ENCODE measurements at places on chromosomes 1 and 21.
A peak's percentile ranks its signal among the peaks of the same experiment; 100 is the strongest.

DNA sequence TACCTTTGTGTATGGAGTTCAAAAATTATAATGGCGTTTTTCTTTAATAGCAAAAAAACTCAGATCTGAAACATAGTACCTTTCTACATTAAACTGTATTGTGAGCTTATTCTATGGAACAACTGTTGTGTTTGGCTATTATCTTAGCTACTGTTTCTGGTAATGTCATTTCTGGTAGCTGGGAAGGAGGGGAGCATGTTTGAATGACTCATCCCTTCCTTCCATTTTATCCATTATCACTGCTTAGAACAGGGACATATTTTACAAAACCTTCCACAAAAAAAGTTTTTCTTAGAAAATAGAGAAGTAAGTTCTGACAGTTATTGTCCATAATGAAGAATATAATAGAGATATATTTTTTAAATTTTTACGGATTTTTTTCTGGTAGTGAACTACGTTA lies 128.3 kb downstream of the NRDC start:
- DNase-seq = no peak

GRCh38 chr1:201009962-201010645 lies 13.4 kb downstream of the KIF21B start:
- DNase-seq = no peak

- DNase-seq = no peak
These were observed 1279.6 kb downstream of the KCNT2 start for GRCh38 chr1:195328681-195329080.

DNA sequence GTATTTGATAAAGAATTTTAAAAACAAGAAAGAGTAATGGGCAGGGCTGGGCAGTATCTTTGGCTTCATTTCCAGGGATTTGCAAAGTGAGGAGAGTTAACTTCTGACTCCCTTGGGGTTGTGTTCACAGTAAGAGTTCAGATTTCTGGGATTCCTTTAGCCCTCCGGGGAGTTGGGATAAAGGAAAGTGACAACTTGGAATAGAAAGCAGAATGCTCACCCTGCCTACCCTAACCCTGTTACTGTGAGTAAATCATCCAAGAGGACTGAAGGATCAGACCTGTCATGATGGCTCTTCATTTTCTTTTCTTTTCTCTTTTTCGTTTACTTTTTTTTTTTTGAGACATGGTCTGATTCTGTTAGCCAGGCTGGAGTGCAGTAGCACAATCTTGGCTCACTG lies 76.1 kb downstream of the CACHD1 start:
- DNase-seq = no peak

GRCh38 chr1:15616373-15617172 lies 685 bp upstream of the DDI2 start:
- no peak for DNase-seq

DNA sequence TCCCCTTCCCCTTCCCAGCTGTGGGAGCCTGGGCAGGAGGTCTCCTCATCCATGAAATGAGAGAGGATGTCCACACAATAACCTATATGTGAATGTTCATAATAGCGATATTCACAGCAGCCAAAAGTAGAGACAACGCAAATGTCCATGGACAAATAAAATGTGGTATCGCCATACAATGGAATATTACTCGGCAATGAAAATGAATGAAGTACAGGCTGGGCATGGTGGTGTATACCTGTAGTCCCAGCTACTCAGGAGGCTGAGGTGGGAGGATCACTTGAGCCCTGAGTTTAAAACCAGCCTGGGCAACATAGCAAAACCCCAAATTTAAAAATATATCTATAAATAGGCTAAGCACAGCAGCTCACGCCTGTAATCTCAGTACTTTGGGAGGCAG lies 12.9 kb downstream of the ADPRS start:
- DNase-seq = no peak

- DNase-seq = peak; percentile 90
These were observed 169.0 kb upstream of the AJAP1 start for GRCh38 chr1:4485398-4485797.

DNA sequence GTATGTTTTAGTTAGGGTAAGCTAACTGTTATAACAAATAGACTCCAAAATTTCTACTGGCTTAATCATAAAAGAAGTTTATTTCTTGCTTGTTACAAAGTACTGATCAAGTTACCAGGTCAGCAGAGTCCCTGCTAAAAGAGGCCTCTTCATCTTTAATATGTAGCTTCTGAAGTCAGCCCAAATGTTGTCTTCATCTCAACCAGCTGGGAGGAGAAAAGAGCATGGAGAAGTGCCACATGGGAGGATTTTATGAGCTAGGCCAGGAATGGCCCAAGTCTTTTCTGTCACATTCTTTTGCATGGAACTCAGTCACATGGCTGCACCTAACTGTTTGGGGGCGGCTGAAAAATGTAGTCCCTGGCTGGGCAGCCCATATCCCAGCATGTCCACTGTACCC lies 63.2 kb upstream of the APOBEC4 start:
- DNase-seq = no peak

DNA sequence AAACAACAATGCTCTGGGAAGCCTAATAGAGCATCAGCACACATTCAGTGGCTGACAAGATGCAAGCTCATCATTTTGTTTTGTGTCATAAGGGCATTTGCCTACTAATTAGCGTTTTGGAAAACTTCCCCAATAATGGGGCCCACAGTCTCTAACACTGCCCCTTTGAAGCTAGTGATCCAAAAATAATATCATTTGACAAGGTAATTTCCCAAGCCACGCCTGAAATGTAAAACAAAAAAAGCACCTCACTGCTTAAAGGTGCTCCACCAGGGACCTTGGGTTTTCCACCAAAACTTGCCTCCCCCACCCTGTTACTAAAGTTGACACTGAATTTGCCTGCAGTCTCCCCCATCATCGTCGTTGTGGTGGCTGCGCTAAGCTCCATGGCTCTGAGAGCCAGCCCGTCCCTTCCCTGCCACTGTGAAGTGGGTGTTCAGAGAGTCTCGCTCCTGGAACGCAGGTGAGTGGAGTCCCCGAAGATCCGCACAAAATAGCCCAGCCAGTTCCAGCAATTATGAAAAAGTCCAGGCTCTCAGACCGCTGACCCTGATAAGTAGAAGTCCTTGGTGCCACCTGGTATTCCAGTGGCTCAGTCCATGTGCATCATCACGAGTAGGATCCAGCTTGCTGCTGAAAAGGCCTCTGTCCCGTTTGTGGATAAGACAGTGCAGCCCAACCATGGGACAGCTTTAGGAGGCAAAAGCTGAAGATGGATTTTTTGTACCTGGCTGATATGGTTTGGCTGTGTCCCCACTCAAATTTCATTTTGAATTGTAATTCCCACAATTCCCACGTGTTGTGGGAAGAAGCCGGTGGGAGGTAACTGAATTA lies 52.2 kb downstream of the RAB3GAP2 start:
- DNase-seq = no peak

All from NCI-H1436 treated with DMSO at 0.1 percent for 48 hours (cell line).